AG08396 (cell line): ENCODE measurements at places on chromosomes 1 and 21.

DNA sequence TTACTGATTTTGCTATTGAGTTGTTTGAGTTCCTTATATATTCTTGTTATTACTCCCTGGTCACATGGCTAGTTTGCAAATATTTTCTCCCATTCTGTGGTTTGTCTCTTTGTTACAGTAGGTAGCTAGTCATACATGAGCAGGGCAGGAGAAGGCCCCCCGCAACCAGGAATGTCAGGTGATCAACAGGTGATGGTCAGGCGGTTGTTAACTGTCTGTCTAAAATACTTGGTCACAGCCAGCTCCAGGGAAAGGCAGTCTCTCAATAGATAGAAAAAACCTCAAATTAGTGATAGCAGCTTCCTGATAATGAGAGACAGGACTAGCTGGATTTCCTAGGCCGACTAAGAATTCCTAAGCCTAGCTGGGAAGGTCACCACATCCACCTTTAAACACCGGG is 217.9 kb downstream of the RHOU start:
- no peak for DNase-seq

GRCh38 chr1:18530587-18531502 is 50.1 kb downstream of the KLHDC7A start:
- DNase-seq, result no peak

GRCh38 chr1:61888808-61889207 is 146.5 kb downstream of the PATJ start:
- DNase-seq, result no peak

GRCh38 chr1:53182111-53182593 is 14.5 kb upstream of the CPT2 start:
- no peak for DNase-seq

DNA sequence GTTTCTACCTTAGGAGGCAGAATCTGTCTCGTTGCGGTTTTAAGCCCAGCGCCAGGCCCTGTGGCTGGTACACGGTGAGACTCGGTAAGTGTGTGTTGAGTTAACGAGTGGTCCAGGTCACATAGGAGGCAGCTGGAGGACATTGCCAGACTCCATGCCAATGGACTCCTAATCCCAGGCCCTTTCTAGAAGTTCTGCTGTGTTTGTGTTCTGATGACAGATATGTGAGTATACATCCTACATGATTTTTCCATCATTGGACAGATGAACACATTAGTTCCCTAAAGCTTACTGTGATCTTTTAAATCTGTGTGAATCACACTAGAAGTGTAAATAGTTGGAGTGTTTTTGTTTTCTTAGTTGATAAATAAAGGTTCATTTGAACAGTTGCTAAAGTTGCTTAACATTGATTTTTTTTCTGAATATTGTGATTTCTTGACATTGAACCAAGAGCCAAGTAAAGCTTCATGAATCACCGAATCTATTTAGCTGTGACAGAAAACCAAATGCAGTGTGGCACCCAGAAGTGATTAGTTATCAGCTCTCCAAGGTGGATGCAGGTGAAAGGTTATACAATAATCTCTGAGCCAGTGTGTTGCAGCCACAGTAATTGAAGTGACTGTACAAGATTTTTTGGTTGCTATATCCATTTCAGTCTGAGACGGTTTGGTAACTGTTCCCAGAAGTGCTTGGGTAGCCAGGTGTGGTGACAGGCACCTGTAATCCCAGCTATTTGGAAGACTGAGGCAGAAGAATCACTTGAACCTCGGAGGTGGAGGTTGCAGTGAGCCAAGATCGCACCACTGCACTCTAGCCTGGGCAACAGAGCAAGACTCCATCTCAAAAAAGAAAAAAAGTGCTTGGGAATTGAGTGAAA is 46.3 kb downstream of the DOP1B start:
- DNase-seq, result no peak

GRCh38 chr1:116814926-116815723 is 60.9 kb downstream of the CD2 start:
- DNase-seq, result no peak

GRCh38 chr1:160638926-160639325 is 7.9 kb downstream of the SLAMF1 start:
- no peak for DNase-seq

GRCh38 chr1:202752774-202753173 is 42.5 kb upstream of the SYT2 start:
- DNase-seq, result no peak

- no peak for DNase-seq
Measured at GRCh38 chr1:54371038-54371941, 34.9 kb downstream of the SSBP3 start.

DNA sequence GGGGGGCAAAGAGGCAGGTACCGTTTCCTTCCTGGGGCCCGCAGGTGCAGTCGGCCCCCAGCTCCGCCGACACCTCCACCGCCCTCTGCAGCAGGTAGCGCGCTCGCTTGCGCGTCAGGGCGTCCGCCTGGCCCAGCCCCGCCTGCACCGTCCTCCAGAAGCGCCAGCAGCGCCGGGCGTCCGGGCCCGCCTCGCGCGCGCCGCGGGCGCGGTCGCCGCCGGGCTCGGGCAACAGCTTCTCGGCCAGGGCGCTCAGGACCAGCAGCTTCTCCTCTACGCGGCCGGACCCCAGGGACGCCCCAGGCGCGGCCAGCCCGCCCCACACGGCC is 863 bp downstream of the TARBP1 start:
- DNase-seq, result peak; percentile 66

- DNase-seq, result no peak
Measured at GRCh38 chr1:25621876-25622275, 5.3 kb downstream of the MAN1C1 start.

GRCh38 chr21:45713613-45714012 is 70.1 kb downstream of the PCBP3 start:
- DNase-seq, result no peak
